CD4-positive, alpha-beta T cell treated with Interleukin-6 at 100 ng/mL for 8 hours (primary cell): ENCODE measurements at places on chromosomes 16 and 17.
A peak's percentile ranks its signal among the peaks of the same experiment; 100 is the strongest.

DNA sequence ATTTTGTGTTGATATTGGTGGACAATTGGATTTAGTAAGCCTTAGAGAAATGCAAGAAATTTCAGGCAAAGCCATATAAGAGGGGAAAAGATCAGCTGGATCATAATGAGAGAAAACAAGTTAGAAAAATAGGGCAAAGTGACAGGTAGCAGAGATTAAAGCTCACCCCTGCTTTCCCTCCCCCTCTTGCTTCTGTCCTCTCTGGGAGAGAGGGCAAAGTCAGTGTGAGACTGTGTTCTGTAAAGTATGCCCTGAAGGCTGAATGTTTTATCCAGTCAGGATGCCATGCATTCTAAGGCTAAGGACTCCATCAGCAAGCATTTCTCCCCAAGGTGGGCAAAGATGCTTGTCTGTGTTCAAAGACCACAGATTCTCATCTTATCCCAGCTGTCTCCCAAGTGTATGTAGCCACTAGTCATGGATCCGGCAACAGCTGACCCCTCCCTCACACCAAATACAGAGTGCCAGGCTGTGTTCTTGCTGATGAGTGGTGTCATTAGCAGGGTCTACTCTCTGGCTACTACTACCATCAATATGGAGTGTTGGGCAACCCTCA lies 136.2 kb upstream of the DNAH9 start:
- no peak for DNase-seq

DNA sequence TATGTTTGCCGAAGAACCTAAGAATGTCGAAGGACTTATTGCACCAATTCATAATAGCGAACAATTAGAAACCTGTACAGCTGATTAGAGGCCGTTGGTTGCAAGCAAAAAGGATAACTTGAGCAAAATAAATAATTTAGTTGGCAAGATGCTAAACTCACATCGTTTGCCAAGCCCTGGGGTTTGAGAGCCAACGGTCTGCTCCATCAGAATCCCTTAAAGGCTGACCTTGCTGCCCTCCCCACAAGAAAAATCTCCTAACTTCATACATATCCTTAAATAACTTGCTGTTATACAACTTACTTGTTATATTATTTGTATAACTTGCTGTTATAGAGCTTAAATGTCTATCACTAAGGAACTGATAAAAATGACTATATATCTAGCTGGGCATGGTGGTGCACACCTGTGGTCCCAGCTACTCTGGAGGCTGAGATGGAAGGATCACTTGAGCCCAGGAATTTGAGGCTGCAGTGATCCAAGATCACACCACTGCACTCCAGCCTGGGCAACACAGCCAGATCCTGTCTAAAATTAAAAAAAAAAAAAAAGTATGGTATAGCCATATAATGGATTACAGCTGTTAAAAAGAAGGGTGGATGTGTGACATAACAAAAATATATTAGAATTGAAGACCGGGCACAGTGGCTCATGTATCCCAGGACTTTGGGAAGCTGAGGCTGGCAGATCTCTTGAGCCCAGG lies 1.9 kb upstream of the TRIM37 start:
- no peak for DNase-seq

DNA sequence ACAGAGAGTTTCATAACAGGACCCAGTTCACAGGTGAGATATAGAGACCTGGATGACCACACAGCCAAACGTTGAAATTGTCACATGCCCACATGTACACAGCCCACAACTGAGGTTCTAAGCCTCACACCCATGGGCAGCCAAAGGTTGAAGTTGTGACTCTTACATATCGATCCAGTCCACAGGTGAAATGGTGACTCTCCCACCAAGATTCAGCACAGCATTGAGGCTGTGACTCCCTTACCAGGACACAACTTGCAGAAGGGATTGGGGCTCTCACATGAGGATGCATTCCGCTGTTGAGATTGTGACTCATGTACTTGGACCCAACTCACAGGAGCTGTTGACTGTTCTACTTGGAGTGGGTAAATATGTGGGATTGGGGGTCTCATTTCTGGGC lies 1836.4 kb downstream of the TP53TG3F start:
- no peak for DNase-seq

GRCh38 chr17:80740141-80740540 lies 195.5 kb downstream of the RPTOR start:
- no peak for DNase-seq

DNA sequence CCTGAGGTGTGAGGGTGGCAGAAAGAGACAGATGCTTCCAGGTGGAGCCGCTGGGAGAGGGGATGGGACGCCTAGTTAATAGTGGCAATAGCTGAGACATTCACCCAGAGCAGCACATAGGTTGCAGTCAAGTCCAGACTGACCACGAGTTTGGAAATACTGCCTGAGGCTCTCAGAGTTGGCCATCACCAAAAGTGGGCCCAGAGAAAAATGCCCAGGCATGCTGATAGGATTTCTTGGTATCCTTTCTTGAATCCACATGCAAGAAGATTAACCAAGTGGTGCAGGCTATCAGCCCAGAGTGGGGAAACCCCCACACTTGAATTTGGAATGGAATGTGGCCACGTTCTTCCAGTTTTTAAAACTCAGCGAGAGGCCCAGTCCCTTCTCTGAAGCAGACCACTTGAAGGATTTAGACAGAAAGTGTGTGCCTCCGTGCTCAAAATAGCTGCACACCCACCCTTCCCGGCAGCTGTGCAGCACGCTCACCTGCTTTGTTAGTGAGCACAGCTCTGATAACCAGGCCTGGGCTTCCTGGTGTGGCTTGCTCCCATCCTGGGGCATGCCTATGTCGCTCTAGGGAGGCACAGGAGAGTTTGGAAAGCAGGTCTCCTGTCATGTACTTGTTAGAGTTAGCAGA lies 35.7 kb downstream of the PLD6 start:
- no peak for DNase-seq

- DNase-seq: no peak
Observed at GRCh38 chr16:82878466-82878865, 251.7 kb downstream of the CDH13 start.

- DNase-seq: no peak
Observed at GRCh38 chr16:69005641-69006355, 99.7 kb upstream of the HAS3 start.

- DNase-seq: no peak
Observed at GRCh38 chr17:69712801-69713311, 298.4 kb downstream of the MAP2K6 start.

GRCh38 chr16:81808933-81809480 lies 29.9 kb downstream of the PLCG2 start:
- DNase-seq: no peak

GRCh38 chr17:75828076-75828400 lies 16.2 kb downstream of the UNC13D start:
- no peak for DNase-seq

DNA sequence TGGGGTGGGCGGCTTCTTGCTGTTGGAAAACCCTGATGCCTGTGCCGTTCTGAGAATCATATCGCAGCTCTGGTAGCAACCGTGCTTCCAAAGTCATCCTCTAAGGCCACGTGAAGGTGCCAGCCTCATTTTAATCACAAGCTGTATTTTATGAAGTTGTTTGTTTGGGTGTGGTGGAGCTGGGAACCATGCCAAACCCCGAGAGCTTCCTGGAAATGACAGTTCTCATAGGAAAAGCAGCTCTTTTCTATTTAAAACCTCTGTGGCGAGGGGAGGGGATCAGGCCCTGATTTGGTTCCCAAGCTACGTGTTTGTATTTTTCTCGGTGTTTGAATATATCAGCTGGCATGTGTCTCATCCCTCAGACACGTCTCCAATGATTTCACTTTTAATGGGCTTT lies 21.7 kb downstream of the KNOP1 start:
- peak; percentile 72 for DNase-seq

- no peak for DNase-seq
Observed at GRCh38 chr17:49995055-49995738, at the start of gene DLX3. Gene DLX3, minus strand, starts transcription at chr17:49995224. Its CDS starts 226 bp downstream, at chr17:49994998.

GRCh38 chr16:77700846-77701245 lies 21.5 kb upstream of the NUDT7 start:
- no peak for DNase-seq

- no peak for DNase-seq
Observed at GRCh38 chr16:2085669-2086068, 37.9 kb downstream of the TSC2 start.

DNA sequence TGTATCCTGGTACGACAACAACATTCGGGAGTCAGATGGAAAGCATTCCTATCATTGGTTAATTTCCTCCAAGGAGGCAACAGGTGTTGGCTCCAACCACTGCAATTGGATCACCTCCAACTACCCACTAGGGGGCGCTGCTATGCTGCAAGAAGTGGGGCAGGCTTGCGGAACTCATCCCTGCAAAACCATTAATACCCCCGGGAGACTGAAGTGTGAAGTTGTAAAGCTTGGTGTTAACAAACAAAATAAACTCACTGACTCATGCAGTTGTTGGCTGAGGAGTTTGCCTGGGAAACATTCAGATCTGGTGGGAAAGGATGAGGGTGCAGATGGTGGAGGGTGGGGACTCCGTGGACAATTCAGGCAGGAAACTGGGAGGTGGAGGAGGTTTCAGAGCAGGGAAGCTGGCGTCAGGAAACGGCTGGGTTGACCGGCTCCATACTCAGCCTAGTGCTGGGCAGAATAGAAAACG lies 84.9 kb downstream of the HS3ST2 start:
- DNase-seq: peak; percentile 19

- no peak for DNase-seq
Observed at GRCh38 chr16:11242658-11243057, 13.3 kb downstream of the SOCS1 start.

DNA sequence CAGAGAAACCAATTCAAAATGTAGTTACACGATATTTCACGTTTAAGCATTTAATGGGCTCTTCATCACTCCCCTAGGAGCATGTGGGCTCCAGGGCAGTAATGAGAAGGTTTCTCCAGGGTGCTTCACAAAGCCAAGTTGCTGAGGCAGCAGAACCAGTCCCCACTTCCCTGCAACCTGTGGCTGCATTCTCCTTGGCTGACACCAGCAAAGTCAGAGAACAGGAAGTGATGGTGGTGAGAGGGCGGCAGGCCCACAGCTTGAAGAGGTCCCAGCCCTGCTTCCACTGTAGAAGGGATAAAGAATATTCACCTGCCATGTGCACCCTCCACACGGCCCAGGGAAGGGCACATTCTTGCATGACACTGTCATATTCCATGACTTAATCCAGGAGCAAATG lies 133.2 kb downstream of the CBLN1 start:
- no peak for DNase-seq

DNA sequence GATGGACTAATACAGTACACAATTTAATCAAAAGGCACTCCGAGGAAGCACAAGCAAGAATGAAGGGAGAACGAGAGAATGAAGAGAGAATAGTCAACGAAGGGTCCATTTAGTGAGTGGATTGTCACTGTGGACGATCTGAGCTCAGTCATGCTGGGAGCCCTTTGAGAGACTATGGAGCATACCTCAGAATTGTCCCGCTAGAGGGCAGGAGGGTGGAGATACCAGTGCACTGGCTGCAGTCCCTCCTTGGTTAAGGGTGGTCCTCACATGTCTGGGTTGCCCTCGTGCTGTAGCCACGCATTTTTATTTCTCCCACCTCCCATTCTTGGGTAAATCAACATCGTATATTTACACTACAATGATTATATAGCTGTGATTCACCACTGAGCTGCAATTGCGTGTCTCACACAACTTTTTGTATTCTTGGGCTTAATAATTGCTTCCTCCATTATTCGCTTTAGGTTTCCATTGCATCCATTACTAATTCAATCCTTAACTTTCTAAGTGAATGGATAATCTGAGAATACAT lies 33.2 kb upstream of the FAM20A start:
- DNase-seq: no peak
